ENCODE measurements at places on chromosomes 16 and 17.

DNA sequence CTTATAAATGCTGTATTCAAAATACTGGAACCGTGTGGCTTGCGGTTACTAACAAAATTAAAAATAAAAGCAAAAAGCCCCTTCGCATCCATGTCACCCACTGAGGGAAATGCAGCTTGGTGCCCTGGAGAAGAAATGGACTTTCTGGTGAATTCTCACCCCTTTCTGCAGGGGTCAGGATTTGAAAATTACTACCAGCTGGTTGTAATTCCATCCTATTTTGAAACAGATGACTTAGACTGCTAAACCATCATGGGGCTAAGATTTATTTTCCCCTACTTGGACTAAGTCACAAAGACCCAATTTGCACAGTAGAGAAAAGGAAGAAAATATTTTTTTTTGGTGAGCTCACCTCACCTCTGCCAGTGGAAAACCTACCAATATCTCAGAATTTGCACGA lies 111.4 kb upstream of the MYOCD start:
- DNase-seq, result no peak

- no peak for DNase-seq
Observed at GRCh38 chr17:76233588-76234353, 6.5 kb downstream of the RNF157 start.

GRCh38 chr16:13390093-13390985 lies 488.9 kb downstream of the SHISA9 start:
- DNase-seq, result no peak

- DNase-seq, result no peak
Observed at GRCh38 chr17:20611309-20611708, 31.8 kb downstream of the CDRT15L2 start.

GRCh38 chr16:23145186-23145585 lies 4.1 kb downstream of the USP31 start:
- no peak for DNase-seq

- no peak for DNase-seq
Observed at GRCh38 chr16:30064729-30065101, 845 bp upstream of the ALDOA start.

DNA sequence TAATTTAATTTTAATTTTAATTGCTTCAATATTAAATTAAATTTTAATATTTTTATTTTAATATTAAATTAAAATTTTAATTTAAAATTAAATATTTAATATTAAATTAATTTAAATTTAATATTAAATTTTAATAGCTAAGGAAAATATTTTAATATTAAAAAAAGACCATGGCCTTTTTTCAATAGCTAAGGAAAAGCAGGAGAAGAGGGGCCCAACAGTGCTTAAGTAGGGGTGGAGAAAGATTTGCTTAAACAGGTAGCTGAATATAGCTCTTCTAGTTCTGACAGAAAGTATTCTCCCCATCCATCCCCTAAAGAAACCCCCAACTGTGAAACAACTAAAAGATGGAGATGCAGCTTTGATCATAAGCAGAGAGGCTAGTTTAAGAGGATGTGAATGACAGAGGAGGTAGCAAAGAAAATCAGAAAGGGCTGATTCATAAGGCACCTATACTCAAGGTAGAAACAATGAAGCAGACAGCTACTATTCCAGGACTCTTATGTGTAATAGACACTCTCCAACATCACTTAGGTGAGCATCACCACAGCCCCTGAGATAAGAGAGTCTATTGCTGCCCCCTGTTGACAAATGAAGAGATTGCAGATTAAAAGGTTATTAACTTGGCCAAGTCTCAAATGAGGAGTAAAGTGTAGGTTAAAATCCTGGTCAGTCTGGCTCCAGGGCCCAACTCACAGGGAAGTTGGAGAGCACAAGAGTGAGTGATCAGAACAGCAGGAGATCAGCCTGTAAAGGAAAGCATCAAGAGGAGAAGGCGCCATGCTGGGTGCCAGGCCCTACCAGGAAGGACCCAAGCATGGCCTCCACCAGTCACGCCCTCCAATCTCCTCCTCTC lies 7.8 kb upstream of the RNASEK start:
- DNase-seq, result peak; percentile 80

DNA sequence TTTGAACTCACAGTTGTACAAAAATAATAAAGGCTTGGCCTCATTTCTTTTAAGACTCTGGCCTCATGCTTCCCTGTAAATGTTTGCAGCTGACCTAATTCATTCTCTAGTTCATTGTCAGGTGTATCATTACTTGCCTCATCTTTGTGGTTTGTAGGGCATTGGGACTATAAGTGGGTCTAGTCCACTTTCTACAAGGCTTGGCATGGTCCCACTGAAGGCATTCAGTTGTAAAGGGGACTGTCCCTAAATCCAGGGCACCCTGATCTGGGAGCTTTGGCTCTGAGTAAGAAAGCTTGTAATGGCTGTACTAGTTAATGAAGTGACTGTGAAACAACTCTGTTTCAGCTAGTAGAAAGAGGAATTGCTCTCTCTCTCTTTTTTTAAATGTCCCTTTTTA lies 2.7 kb downstream of the KCTD2 start:
- DNase-seq, result no peak

Data from spleen (tissue), 13 donors.